CD8-positive, alpha-beta memory T cell (primary cell): ENCODE measurements at places on chromosomes 2 and 18. TPM values are rescaled to one million over a fixed set of nuclear protein-coding genes. Genes with fewer than 3 reads are reported as not detected.

DNA sequence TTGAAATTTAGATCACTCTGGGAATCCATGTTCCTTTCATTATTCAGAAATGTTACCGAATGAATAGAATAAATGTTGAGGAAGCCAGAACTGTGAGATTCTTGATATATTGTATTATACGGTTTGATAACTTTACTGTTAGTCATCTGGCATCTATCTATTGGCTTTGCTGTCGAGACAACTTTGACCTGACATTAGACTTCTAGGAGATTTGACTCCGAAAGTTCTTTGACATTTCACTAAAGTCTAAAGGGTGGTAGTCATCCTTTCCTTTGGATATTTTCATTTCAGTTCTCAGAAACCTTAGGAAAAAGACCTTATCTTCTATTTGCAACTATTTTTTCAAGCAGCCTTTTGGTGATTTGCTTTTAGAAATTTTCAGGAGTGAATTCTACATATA, 1.9 kb downstream of the BMPR2 start:
- peak overlapping the region; percentile 65 for H3K27ac ChIP-seq
- DNase-seq, result no peak
- no peaks in the 10 kb centered on the region for H3K4me1 ChIP-seq
- peak overlapping the region; percentile 93 for H3K4me3 ChIP-seq

DNA sequence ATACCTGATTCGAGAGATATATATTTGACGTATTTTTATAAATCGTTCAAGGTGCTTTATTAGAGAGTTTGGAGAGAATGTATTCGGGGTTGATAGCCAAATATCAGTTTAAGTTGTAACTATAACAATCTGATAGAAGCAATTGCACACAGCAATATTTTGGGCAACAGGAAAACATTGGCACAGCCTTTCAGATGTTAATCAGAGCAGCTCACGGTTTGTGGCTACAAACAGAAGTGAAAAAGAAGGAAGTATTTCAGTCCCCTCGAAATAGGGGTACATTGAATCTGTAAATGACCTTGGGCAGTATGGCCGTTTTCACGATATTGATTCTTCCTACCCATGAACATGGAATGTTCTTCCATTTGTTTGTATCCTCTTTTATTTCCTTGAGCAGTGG, 20.6 kb downstream of the SERPINB10 start:
- DNase-seq, result no peak
- H3K4me3 ChIP-seq, result no peak overlapping the region
- no peak overlapping the region for H3K27ac ChIP-seq
- no peaks in the 10 kb centered on the region for H3K4me1 ChIP-seq

- no peaks in the 10 kb centered on the region for H3K36me3 ChIP-seq
- DNase-seq, result no peak
- H3K4me1 ChIP-seq, result peaks cover 11% of the 10 kb centered on the region
- no peak overlapping the region for H3K27ac ChIP-seq
- H3K4me3 ChIP-seq, result no peak overlapping the region
- no peaks in the 10 kb centered on the region for H3K27me3 ChIP-seq
Observed at GRCh38 chr2:3571284-3571683, 3.8 kb upstream of the RPS7 start.

The ITGA4 gene
- total RNA-seq, result 142 TPM
